ENCODE measurements at places on chromosomes 6 and 20.

- DNase-seq: no peak
These were observed 8.2 kb upstream of the PRSS16 start for GRCh38 chr6:27239258-27239657.

GRCh38 chr6:114042267-114043016, 71.5 kb upstream of the HDAC2 start:
- DNase-seq: no peak

- DNase-seq: no peak
These were observed 223.2 kb upstream of the ECI2 start for GRCh38 chr6:4358414-4359107.

DNA sequence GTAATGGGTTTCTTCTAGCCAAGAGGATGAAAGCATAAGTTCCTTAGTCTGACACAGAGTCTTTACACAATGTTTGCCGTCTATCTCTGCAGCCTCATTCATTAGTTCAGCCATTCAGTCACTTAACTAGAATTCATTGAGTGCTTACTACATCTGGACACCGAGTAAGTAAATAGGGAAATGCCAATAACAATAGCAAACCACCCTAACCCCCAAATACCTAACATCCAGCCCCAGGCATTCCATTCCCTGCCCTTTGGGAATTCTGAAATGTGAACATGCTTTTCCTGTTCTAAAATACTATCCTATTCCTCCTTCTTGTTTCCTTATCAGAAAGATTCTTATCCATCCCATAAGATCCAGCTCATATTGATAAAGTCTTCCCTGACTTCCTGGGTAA, 277.6 kb upstream of the RNF217 start:
- no peak for DNase-seq

DNA sequence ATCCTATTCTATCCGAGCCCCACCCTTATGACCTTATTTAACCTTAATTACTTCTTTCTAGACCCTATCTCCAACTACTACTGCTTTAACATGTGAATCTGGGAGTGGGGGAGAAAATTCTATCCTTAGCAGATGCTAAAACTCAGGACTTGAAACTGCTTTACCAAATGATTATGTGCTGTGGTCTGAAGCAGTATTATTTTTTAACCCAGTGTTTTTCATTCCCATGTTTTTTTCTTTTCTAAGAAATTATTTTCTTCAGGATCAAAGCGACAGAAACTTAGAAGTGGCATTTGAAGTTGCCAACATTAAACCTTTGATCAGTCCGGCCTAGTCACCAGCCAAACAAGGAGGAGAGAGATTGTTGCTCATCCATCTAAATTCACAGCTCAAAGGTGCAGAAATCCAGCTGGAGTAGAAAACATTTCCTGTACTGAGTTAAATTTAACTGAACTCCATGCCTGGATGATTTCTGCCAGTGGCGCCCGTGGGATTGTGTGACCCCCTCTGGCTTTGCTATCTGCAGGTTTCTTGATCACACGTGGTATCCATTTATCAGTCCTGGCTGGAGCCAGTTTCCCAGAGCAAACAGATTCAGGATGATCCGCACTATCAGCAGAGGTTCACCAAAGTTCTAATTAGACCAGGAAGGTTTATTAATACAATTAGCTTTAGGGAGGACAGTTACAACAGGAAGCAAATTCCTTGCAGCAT, 300.5 kb downstream of the PLCB1 start:
- DNase-seq: no peak

GRCh38 chr6:43834528-43835155, 64.6 kb downstream of the VEGFA start:
- no peak for DNase-seq

- no peak for DNase-seq
These were observed 26.2 kb upstream of the DEFB125 start for GRCh38 chr20:61230-61629.

DNA sequence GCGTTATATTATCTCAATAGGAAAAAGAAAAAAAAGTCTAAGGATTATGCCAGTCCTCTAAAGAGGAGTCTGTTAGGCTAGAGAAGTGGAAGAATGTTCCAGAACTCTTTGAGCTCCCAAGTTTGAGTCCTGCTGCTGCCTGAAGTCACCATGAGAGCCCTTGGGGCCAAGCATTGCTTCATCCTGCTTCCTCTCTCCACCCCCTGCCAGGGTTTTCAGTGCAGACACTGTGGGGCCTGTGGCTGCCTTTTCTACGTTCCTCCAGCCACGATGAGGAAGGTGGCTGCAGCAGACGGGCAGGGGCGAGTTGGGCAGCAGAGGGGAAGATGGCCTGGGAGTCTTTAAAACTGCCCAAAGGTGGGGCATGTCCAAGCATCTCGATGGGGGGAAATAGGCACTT, 214.4 kb upstream of the KCNG1 start:
- DNase-seq: no peak

- no peak for DNase-seq
These were observed 16.8 kb downstream of the CASS4 start for GRCh38 chr20:56428881-56429280.

DNA sequence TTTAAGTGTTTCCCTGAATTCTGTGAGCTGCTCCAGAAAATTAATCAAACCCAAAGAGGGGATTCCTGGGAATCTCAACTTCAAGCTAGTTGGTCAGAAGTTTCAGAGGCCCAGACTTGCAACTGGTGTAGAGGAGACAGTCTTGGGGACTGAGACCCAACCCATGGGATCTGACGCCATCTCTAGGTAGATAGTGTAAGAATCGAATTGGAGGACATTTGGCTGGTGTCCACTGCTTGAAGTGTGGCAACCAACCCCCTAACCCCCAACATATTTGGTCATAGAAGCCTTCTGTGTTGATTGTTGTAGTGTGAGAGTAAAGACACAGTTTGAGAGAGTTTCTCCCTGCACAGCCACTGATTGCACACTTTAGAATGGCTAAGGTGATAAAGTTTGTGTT, 103.5 kb upstream of the CARMIL1 start:
- no peak for DNase-seq

DNA sequence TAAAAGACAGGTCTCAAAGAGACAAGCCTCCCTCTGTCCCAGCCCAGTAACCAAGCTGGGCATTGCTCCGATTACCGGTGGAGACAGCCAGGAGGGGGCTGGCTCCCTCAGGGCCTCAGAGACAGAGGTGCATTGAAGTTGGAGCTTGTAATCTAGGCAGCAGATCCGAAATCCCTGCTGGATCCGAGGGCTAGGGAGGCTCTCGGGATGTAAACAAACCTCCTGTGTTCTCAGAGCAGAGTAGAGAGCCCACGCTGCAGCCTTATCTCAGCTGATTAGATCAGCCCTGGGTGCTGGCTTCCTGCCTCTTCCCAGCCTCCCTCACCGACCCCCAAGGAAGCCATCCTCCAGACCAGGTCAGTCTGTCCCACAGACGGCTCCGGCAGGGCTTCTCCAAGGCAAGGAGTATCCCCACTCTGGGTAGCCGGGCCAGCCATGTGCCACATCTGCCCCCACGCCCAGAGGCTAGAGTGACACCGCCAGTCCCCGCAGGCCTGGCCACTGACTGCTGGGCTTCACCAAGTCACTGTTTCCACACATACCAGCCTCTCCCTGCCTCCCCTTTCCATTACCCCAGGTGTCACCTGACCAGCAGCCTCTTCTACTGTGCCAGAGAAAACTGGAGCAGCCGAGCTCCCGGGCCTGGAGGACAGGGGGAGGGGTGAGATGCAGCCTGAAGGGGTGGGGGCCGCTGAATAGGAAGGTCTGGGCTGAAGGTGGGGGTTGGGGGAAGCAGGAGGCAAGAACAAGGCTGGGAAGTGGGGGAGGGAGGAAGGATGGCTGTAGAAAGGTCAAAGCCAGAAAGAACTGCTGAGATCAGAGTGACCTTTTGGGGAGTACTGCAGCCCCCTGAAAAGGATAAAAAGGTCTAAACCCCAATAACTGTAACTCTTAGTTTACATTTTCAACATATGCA, 6.0 kb downstream of the SDC4 start:
- DNase-seq: no peak

GRCh38 chr6:40599555-40599954, 12.4 kb upstream of the LRFN2 start:
- DNase-seq: no peak

DNA sequence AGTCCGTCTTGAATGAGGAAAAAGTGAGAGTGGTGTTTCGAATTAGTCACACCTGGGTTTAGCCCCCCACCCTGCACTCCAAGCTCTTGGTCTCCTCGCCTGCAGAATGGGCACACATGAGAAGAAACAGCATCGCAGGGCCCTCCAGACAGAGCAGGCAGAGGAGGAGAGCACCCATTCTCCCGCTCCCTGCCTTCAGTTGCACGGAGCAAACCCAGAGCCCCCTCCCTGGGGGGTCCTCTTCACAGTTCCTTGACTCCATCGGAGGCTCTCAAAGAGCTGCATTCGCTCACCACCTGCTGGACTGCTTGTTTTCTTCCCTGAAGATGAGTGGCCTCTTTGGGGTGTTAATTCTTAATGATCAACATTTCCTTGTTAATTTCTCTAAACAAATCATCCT, 5.1 kb downstream of the CST7 start:
- no peak for DNase-seq

DNA sequence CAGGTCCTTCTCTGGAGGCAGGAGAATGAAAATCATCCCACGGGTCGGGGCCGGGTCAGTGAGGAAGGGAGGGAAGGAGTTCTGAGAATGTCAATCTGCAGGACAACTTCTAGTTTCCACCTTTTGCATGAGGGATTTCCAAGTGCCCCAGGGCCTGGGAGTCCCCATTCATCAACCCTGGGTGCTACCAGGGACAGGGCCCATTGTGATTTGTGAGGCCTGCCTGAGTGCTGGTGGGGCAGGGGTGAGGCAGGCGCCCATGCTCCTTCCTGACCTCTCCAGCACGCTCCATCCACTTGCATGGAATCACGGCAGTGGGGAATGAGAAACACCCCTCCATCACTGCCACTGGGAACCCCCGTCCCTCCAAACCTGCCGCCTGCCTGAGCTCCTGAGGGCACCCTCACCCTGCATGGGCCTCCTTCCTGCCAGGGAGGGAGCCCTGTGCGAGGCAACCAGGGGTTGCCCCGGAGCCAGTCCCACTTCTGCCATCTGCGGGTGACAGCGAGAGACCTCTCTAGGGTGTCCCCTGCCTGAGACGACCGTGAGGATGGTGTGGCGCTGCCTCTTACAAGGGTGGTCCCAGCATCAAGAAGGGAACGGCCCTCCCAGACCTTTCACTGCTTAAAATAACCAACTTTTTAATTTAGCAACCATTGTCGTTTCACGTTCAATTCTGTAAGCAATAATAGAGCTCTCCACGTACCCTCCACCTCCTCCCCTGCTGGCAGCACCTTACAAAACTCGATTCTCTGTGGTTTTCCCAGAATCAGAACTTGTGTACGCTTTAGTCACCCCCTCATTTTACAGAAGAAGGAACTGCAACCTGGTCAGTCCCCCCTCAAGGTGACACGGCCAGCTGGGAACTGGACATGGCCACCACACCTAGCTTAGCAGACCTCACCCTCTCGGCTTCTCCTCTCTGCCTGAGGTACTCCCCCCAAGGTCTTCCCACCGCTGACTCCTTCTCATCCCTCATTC, 28.6 kb downstream of the PMEPA1 start:
- DNase-seq: peak; percentile 19

- DNase-seq: no peak
These were observed 1.8 kb downstream of the MYT1 start for GRCh38 chr20:64165866-64166600.

- no peak for DNase-seq
These were observed 244.8 kb downstream of the FARS2 start for GRCh38 chr6:5506149-5506548.

- DNase-seq: no peak
These were observed 45.0 kb upstream of the TRIM26 start for GRCh38 chr6:30258204-30258603.

GRCh38 chr20:48359692-48360341, 468.0 kb downstream of the PREX1 start:
- DNase-seq: no peak

- no peak for DNase-seq
These were observed 50.8 kb upstream of the BEND6 start for GRCh38 chr6:56904068-56904467.

DNA sequence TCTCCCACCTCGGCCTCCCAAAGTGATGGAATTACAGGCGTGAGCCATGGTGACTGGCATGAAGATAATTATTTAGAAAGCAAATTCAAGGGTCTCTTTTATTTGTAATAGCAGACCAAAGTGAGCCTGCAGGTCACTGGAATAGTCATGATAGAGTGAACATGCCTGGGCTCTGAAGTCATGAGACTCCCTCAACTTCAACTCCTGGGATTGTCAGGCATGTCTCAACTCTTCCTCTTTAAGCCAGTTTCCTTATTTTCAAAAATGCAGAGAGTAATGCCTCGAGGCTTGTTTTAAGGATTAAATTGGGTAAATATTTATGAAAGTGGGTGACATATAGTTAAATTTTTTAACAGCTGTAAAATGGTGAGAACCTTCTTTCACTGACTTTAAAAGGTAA, 22.7 kb upstream of the HECA start:
- no peak for DNase-seq

GRCh38 chr6:139386404-139386803, 12.0 kb upstream of the CITED2 start:
- DNase-seq: no peak

GRCh38 chr6:106547601-106548453, 81.5 kb downstream of the RTN4IP1 start:
- DNase-seq: no peak

DNA sequence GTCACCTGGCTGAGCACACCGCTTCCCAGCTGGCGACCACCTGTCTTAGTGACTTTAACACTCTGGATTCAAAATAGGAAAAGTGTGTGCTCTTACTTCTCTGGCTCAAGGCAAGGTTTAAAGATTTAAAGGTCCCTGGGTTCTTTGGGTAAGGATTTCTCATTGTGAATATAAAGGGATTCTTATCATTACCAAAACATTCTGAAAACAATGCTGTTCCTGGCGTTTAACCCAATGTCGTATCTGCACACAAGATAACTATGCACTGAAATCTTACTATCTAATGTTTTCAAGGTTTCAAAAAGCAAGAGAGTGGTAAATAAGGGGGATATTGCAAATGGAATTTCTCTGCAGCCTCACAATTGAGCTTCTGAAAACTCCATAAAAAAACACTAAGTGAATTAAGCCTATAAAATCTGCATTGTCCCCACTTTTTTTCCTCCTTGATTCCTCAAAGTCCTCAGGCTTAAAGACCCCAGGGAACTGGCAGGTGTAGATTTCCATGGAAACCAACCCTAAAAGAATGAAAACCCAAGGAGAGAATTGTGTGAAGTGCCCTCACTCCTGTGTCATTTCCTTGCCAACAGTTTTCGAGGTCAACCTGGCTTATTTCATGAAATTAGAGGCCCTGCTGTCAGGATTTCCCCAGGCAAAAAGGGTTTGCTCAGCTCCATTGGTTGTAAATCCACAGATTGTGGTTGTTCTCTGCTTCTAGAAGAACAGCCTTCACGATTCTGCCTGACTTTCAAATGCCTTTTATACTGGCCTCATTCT, 44.0 kb downstream of the BMP2 start:
- no peak for DNase-seq

- DNase-seq: no peak
These were observed 38.3 kb downstream of the NINL start for GRCh38 chr20:25547063-25547462.
